ENCODE measurements at places on chromosomes 16 and 17. TPM values are rescaled to one million over a fixed set of nuclear protein-coding genes. Genes with fewer than 3 reads are reported as not detected.

The KRTAP1-5 gene
- total RNA-seq = not detected

The ITGAL gene
- not detected for total RNA-seq

The KCTD19 gene
- not detected for total RNA-seq

The CACNG5 gene
- not detected for total RNA-seq

The KCNJ18 gene
- total RNA-seq = not detected

The SLC52A1 gene
- not detected for total RNA-seq

The GRIN2C gene
- total RNA-seq = 0.10 TPM

The LPCAT2 gene
- total RNA-seq = 11.5 TPM

The PRM3 gene
- not detected for total RNA-seq

The PLCG2 gene
- total RNA-seq = 3.2 TPM

The UTP18 gene
- 57.8 TPM for total RNA-seq

The MYL4 gene
- total RNA-seq = not detected

The RUNDC3A gene
- total RNA-seq = 0.31 TPM

The APOBR gene
- total RNA-seq = not detected

The KRTAP1-1 gene
- total RNA-seq = not detected

The CBX4 gene
- 29.2 TPM for total RNA-seq

The CCDC200 gene
- not detected for total RNA-seq

The IL17C gene
- not detected for total RNA-seq

The CFAP97D1 gene
- total RNA-seq = not detected

The KRTAP9-3 gene
- total RNA-seq = not detected

The AURKB gene
- total RNA-seq = 161 TPM

The ZNF597 gene
- 2.1 TPM for total RNA-seq

The PIRT gene
- not detected for total RNA-seq

The MAP3K3 gene
- 33.1 TPM for total RNA-seq

The EEF2K gene
- total RNA-seq = 22.8 TPM

The CHST5 gene
- not detected for total RNA-seq

The SLC16A11 gene
- not detected for total RNA-seq

The CCL7 gene
- not detected for total RNA-seq

The TMEM92 gene
- 2.5 TPM for total RNA-seq

The SCIMP gene
- not detected for total RNA-seq

The DDX52 gene
- 24.6 TPM for total RNA-seq

The HMOX2 gene
- 84.1 TPM for total RNA-seq

The SLC5A10 gene
- total RNA-seq = not detected

The HS3ST2 gene
- total RNA-seq = not detected

The ANKRD40CL gene
- total RNA-seq = not detected

The KRT16 gene
- total RNA-seq = not detected

The TMEM107 gene
- 14.5 TPM for total RNA-seq

The EFCAB5 gene
- 0.33 TPM for total RNA-seq

The LRRC37B gene
- 6.8 TPM for total RNA-seq

The C17orf50 gene
- not detected for total RNA-seq

The ABAT gene
- total RNA-seq = not detected

The SCN4A gene
- total RNA-seq = not detected

The DNAI2 gene
- total RNA-seq = not detected

The KRT36 gene
- not detected for total RNA-seq

The FGF11 gene
- 0.23 TPM for total RNA-seq

All from HT1080 (cell line).